Hepatocyte (in vitro differentiated cells): ENCODE measurements at places on chromosomes 2 and 18. TPM values are rescaled to one million over a fixed set of nuclear protein-coding genes. Genes with fewer than 3 reads are reported as not detected.

GRCh38 chr18:67875944-67876343 lies 359.4 kb upstream of the DSEL start:
- no peak for DNase-seq

Gene SPHKAP
- total RNA-seq, result 0.28 and 0.33 TPM in 2 replicates

Gene CYP26B1
- total RNA-seq, result 5.2 and 6.5 TPM in 2 replicates

GRCh38 chr18:79186649-79187048 lies 117.5 kb downstream of the ATP9B start:
- DNase-seq, result no peak

Gene UPP2
- 0.52 and 0.70 TPM in 2 replicates for total RNA-seq
